ENCODE measurements at places on chromosomes 5 and 9. TPM values are rescaled to one million over a fixed set of nuclear protein-coding genes. Genes with fewer than 3 reads are reported as not detected.

PALM2AKAP2 gene
- 1.2 TPM for total RNA-seq

SPATA6L gene
- total RNA-seq = 6.7 TPM

SLC6A18 gene
- total RNA-seq = not detected

SURF1 gene
- 36.2 TPM for total RNA-seq

FAM221B gene
- total RNA-seq = not detected

PCDHGA3 gene
- total RNA-seq = 1.4 TPM

SNCB gene
- total RNA-seq = 0.80 TPM

CDKN2AIPNL gene
- 26.2 TPM for total RNA-seq

FOXD1 gene
- 0.33 TPM for total RNA-seq

FRMPD1 gene
- total RNA-seq = 0.08 TPM

S1PR3 gene
- 18.3 TPM for total RNA-seq

GRCh38 chr5:67291066-67291465, 94.5 kb upstream of the CD180 start:
- no peak for DNase-seq

- DNase-seq = no peak
Measured at GRCh38 chr5:157343842-157344790, 78.2 kb downstream of the CYFIP2 start.

DNA sequence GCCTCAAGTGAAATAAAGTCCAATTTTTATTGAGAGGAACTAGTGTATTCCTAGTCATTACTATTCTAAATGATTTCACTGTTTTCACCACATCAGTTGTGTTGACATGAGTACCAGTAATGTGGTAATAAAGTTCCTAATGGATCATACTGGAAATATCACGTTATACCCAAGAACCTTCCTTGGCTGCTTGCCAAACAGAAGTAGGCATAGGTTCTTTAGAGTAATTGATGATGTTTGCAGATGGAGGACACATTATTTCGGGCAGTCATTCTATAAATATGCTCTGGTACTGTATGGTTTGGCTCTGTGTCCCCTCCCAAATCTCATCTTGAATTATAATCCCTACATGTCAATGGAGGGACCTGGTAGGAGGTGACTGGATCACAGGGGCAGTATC, 15.1 kb downstream of the SNCAIP start:
- DNase-seq = no peak

GRCh38 chr5:59001154-59001553, 418.3 kb downstream of the RAB3C start:
- no peak for DNase-seq

DNA sequence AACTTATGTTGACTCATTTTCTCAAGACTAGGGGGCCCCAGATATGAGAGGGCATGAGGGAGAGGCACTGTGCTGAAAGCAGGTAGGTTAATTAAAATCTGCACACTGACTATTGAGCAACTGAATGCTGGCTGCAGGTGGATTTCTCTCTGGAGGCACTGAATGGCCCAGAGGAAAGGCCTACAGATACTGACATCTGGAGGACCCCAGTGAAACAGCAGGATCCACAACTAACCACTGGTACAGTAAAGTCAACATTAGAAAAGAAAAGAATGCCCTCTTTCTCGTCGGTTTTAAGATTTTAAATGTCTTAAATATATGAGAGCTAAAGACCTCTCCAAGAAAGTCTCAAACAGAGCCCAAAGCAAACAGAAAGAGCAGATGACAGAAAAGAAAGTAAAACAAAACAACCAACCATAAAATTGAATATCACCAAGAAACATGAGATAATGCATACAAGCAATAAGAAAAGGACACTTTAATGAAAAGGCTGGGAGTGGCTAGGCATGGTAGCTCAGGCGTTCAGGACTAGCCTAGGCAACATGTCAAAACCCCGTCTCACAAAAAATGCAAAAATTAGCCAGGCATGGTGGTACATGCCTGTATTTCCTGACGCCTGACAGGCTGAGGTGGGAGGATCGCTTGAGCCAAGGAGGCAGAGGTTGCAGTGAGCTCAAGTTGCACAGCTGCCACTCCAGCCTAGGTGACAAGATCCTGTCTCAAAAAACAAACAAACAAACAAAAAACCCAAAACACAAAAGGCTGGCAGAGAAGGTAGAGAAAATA, 43.3 kb downstream of the PUM3 start:
- peak; percentile 8 for DNase-seq

DNA sequence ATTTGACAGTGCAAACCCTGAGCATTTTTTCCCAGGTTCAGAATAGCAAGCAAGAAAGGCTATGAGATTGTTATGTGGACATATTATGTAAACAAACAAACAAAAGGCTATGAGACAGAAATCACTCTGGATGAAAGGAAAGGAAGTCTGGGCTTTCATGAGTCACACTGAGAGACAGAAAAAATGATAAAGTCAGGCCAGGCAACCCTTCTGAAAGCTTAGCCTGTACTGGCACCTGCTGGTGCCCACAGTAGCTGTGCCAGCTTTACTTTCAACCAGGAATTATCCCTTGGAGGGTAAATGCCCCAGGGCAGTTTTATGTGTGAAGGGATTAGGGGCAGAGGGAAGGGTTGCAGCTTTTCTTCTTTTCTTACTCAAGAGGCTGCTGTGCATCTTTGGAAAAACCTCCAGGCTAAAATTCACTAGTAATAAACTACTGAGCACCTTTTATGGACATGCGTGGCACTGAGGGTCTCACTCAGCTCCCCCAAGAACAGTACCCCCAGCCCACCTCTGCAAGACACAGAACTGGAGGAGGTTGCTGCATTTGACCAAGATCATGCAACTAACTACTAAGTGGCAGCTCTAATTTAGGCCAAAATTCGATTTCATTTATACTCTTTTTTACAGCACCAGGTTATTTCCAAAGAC, 41.7 kb downstream of the ACTL7B start:
- DNase-seq = peak; percentile 17

DNA sequence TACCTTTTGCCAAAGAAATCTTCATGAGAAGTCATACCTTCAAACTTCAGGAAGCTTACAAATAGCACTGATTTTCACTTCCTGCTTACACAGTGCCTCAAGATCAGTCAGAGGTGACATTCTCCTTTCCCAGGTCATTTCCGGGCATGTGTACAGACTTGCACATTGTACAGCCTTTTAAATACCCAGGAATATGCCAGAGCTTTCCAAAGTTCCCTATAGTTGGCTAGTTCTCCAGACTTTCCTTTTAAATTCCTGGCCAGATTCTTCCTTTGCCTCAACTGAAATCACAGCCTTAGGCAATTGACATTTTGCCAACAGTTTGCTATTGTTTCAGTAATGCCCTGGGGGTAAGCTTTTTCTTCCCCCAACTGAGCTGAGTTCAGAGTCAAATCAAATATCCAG, 47.2 kb downstream of the RFX3 start:
- no peak for DNase-seq

GRCh38 chr9:137190315-137190856, 1.9 kb downstream of the SSNA1 start:
- DNase-seq = no peak

DNA sequence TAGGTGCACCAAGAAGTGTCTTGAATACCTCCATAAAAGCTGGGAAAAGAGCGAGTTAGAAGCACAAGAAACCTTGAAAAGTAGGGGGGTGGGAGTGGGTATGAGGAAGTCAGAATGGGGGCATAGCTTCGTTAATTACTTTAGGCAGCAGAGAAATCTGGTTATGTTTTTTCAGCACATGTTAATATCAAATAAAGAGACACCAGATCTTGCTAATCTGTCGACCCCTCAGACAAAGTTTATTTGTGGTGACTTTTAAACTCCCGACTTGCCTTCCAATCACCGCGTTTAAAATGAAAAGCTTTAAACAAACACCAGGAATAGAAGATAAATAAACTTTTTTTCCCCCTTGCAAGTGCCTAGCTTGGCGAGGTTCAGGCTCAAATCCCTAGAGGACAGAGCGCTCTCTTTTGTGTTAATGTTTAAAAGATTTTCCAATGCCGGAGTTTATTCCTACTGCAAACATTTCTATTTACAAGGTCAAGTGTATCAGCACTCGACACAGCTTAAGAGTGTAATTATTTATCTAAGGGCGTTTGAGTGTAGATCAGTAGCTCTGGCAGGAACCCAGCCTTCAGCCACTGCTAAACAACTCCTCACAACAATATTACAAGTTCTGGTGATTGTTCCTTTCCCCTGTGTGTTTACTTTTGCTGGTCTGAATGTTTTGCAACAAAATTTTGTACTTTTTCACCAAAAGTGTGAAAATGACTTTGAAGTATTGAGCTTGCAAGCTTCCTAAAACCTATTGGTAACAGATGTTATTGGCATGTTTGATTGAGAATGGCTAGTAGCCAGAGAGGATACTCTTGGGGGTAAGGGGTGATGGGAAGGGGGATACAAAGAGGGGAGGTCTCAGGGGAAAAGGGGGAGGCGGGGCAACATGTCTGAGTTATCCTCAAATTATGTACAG, 3.8 kb downstream of the GAS1 start:
- DNase-seq = no peak

DNA sequence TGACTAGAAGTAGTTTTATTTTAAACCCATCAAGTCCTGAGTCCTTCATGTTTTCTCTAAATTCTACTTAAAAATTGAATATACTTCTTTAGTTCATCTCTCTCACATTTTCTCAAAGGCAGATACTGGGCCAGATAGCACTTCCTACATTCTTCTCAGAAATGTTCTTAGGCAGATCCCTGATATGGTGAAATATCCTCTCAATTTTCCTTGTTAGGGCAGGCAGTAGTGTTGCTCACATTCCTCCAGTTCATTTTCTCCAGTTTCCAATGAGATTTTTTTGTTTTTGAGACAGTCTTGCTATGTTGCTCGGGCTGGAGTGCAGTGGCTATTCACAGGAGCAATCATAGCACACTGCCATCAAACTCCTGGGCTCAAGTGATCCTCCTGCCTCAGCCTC, 5.7 kb downstream of the GCNT1 start:
- no peak for DNase-seq

- DNase-seq = peak; percentile 35
Measured at GRCh38 chr5:168992687-168993086, 308.3 kb downstream of the SLIT3 start.

GRCh38 chr5:161273410-161273809, 273.1 kb downstream of the GABRB2 start:
- no peak for DNase-seq

GRCh38 chr5:160390787-160391696, 8.8 kb downstream of the FAM200C start:
- no peak for DNase-seq

- DNase-seq = peak; percentile 27
Measured at GRCh38 chr5:9545136-9545991, 511 bp downstream of the SEMA5A start.

- DNase-seq = no peak
Measured at GRCh38 chr5:112865128-112865527, 4.0 kb downstream of the SRP19 start.

DNA sequence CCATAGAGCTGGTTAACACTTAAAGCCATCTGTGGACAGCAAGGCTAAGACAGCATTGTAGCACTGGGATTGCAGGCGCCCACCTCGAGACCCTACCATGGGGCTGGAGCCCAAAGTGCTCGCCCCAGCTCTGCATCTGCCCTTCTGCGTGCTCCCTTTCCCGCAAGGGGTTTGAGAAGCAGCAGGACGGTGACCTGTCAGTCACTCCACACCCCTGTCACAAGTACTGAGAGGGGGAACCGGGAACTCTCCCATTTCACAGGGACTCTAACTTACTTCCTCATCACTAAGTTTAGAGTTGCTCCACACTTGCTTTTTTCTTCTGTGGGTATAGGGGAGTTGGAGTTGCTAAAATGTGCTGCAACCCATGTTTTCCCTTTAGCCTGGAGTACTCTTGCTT, 273.2 kb downstream of the SMARCA2 start:
- no peak for DNase-seq

DNA sequence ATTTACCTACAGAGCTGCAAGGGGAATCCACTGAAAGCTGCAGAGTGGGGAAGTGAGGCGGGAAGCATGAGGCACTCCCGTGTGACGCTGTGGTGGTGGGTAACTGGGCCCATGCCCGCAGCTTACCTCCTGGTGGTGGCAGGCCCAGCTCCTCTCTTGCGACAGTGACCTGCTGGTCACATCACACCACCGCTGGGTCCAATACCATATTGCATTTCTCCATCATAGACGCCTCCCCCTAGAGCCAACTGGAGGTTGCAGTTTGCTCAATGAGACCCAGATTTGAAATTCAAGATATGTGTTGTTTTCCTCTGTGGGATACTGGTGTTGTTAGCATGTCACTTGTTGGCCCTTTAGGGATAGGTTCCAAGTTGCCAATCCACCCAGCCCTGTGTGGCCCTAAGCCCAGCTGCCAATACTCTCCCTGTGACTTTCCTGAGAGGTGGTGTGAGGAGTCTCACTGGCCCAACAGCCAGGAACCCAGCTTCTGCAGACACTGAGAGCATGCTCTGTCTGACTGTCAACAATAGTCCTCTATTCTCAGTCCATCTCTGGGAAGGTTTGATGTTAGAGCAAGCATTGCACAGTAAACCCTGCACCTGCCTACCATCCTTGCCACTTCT, 428.3 kb downstream of the GADD45G start:
- no peak for DNase-seq

DNA sequence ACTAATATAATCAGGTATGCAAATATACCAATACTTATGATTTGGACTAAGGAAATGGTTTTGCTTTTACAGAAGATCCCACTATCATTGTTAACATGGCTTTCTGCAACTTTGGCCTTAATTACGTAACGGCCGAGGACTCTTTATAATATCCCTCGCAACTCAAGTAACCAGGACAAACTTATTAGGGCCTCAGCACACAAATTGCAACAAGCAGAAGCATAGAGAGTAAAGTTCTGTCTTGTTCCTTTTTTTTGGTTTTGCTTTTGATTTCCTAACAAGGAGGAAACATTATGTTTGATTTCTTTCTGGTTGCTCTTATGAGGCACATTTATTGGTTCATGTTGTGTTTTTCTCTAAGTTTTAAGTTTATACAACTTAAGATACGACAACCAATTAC, 60.4 kb downstream of the RORB start:
- DNase-seq = no peak

GRCh38 chr9:134360897-134361296, 34.6 kb downstream of the RXRA start:
- DNase-seq = no peak

GRCh38 chr9:110027671-110028081, 180.3 kb downstream of the C9orf152 start:
- no peak for DNase-seq

DNA sequence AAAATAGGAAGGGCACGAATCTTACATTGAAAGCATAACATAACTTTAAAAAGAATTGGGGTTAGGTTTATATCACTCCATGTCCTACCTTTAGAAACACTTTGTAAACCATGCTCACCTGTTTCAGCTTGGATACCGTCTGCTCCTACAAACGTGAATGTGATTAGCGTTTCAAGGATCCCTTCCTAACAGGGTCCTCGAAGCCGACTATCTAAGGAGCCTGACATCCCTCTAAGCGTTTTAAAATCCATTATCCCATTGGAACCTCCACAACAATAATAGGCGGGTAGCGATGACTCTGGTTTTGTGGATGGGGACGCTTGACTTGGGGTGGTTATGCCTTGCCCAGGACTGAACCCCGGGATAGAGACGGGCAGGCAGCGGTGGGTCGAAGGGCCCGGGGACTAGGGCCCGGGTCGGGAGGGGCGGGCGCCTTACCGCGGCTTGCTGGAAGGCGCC, 937 bp downstream of the SVEP1 start:
- no peak for DNase-seq

DNA sequence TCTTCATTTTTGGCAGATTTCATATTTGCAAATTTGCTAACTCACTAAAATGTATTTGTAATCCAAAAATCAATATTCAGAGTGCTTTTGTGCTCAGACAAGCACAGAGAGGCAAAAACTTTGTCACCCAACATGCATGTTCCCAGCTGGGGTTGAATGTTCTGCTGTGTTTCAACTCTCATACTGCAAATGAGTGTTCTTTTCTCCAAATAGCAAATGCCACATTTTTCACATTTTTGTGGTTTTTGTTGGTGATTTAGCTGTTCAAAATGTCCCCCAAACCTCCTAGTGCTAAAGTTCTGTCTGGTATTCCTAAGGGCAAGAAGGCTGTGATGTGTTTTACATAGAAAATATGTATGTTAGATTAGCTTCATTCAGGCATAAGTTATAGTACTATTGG, 87.3 kb upstream of the PCSK5 start:
- no peak for DNase-seq

Data from endothelial cell (in vitro differentiated cells).